ENCODE measurements at places on chromosomes 11 and 22.

DNA sequence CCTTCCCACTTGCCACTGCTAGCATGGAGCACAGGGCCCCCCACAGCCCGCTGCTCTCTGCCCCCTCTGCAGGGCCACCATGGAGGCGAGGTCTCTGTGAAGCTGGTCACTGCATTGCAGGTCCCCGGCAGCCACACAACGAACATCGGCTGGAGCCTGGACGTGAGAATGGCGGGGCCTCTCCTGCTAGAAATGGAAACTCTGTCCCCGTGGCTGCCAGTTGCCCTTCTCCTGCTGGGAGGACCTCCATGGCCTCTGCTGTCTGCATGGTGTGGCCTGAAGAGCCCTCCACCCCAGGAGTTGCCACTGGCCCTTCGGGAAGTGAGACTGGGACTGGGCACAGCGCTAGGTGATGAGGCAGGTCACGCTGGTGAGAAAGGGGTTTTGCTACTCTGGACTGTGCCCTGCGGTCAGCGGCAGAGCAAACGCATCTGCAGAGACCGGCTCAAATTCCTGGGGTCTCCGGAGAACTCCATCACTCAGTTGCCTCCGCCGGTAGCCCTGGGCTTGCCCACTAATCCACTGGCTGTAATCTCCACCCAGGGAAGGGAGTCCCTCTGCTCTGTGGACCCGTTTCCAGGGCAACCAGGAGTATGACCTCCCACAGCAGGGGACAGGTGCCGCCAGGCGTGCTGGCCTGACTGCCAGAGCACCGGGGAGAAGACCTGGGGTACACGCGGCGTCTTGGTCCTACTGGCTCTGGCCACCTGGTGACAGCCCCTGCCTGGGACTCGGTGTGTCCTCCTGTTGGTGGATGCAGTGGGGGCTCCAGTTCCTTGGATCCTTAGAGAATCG is 806.3 kb downstream of the BRD1 start:
- DNase-seq = no peak

DNA sequence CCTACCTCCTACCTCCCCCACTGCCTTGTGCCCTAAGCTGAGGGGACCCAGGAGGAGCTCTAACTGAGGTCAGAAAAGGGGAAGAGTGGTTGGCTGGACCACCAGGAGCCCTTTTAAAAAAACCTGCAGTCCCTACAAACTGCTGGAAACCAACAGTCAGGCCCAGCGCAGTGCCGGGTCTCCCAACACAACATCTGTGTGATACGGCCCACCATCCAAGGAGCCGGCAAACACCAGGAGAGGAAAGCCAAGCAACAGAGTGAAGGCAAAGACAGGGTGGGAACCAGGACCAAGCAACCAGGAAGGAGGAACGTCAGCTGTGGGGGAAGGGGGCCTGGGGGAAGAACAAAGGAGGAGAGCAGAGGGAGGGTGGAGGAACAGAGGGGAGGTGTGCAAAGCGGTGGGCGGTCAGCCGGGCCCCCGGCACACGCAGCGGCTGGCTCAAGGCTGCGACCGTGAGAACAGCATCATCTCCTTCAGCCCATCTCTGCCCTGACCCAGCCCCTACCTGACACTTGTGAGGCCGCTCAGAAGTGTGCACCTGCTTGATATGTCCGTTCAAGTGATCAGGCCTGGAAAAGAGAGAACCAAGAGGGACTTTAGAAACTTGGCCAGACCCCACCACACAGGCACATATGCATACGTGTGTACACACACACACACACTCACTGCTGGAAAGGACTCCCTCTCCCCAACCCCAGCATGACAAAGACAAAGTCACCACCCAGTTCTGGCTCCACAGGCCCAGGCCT is 3.6 kb downstream of the PATZ1 start:
- DNase-seq = no peak

DNA sequence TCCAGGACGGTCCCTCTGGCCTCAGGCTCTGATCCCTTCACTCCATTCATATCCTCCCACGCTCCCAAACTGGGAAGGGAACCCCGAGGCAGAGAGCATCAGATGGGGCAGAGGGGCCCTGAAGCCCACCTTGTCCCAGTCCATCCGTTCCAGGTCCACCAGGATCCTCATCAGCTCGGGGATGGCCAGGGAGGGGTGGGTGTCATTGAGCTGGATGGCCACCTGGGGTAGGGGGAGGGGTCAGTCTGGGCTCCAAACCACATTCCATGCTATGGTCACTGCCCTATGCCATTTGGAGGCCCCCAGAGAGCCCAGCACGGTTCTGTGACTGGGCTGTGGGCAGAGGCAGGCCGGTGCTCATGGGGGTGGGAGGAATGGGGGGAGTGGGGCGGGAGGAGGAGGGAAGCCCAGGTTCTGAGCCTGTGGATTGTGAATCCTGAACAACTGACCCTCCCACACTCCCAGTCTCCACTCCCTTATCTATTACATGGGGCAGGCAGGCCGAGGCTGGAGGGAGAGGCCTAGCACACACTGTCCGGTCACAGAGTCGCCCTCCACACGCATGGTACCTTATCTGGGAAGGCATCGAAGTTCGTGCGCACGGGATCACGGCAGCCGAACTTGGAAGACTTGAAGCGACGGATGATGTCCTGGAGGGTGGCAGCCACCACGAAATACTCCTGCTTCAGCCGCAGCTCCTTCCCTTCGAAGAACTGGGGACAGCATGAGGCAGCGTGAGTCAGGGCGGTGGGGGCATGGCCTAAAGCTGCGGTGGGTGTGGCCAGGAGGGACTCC is 5.5 kb downstream of the PYGM start:
- DNase-seq = no peak

DNA sequence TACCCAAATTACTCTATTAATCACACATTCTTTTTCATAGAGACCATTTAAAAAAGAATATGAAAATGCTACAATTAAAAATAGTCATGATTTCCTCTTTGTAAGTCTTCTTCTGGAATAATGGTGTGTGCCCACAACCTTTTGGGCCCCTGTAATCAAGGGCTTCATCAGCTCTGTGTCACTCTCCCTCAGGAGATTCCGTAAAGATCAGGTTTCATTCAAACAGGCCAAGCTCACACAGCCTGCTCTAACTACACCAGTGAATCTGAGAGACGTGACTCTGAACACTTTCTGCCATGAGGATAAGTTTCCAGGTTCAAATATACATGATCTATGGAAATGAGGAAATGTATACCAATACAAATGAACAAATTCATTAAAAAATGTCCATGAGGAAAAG is 9.5 kb downstream of the DRICH1 start:
- DNase-seq = no peak

DNA sequence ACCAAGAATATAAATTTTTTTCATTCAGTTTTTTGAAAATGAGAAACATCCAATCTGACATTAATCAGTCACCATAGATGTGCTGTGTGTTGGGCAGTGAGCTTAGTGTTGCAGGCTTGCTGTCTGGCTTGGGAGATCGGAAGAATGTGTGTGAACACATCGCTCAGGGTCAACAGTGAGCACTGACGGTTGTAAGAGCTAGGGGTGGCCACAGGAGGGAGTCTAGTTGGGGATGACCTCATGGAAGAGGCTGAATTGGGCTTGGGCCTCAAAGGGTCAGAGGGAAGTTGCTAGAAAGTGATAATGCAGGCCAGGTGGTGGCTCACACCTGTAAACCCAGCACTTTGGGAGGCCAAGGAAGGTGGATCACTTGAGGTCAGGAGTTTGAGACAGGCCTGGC is 375.4 kb downstream of the DDX10 start:
- DNase-seq = no peak
